ENCODE measurements at places on chromosomes 6 and 20.

- no peak for DNase-seq
Measured at GRCh38 chr6:83824831-83825230, 28.3 kb upstream of the RIPPLY2 start.

DNA sequence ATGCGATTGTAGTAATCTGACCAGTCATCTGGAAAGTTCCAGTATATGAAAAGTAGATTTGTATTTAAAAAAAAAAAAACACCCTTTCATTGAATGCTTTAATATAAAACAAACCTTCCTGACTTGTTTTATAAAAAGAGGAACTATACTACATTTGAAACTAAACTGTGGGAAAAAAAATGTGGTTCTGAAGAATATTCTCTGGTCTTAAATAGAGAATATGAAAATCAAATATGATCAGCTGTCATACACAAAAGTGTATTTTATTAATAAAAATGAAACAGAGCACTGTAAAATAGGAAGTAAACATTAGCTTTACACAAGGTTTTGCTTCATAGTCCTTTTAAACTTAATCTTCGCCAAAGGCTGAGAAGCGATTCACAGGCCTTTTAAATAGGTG lies 25.3 kb upstream of the CD83 start:
- no peak for DNase-seq

- no peak for DNase-seq
Measured at GRCh38 chr20:38157635-38158495, 7.2 kb downstream of the TGM2 start.

GRCh38 chr20:45426320-45427016 lies 10.5 kb downstream of the PIGT start:
- no peak for DNase-seq

DNA sequence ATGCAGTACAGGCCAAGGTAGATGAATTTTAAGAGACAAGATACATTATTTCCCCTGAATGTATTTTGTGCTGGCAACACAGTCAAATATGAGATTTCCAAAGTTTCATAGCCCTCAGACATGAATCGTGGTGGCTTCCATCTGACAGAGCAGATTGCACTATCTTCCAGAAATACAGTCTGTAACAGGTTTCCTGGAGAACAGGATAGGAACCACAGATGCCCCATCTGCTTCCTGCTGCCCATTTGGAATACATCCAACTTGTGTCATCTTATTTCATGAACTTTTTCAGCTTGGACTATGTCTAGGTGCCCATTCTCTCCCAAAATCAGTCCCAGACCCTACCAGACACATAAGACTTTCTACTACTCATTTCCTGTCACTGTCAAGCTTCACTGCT lies 426.0 kb downstream of the KIF16B start:
- DNase-seq: no peak

DNA sequence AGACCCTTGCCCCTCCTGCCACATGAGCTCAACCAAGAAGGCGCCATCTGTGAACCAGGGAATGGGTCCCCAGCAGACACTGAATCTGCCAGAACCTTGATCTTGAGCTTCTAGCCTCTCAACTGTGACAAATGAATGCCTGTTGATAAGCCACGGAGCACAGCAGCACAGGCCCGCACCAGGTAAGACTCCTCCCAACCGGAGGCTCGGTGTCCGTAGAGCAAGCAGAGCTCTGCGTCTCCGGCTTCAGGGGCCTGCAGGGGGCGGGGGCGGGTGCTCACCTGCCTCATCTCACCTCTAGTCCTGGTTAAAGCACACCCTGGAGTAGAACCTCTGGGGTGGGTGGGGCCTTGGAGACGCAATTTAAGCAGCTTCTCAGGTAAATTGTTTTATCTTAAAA lies 122.7 kb downstream of the SMOC2 start:
- DNase-seq: no peak

Measured in AG10803 (cell line).